ENCODE measurements at places on chromosomes 5 and 9.

GRCh38 chr9:124779368-124780059 is 2.6 kb downstream of the OLFML2A start:
- peak; percentile 82 for DNase-seq

DNA sequence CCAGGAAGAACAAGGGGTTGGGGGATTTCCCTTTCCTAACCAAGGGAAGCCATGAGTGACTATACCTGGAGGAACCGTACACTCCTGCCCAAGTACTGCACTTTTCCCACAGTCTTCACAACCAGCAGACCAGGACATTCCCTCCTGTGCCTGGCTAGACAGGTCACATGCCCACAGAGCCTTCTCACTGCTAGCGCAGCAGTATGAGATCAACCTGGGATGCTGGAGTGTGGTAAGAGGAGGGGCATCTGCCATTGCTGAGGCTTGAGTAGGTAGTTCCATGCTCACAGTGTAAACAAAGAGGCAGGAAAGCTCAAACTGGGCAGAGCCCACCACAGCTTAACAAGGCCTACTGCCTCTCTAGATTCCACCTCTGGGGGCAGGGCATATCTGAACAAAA is 35.9 kb downstream of the SAXO1 start:
- no peak for DNase-seq

DNA sequence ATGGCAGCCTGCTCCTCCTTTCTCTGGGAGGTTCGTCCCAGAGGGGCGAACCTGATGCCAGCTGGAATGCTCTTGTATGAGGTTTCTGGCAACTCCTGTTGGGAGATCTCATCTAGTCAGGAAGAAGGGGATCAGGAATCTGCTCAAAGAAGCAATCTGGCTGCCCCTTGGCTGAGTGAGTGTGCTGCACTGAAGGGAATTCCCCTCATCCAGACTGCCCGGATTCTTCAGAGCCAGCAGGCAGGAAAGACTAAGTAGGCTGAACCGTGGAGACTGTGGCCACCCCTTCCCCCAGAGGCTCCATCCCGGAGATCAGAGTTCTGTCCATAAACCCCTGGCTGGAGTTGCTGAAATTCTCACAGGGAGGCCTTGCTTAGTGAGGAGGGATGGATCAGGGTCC is 476.0 kb downstream of the CSNK1G3 start:
- DNase-seq: no peak

DNA sequence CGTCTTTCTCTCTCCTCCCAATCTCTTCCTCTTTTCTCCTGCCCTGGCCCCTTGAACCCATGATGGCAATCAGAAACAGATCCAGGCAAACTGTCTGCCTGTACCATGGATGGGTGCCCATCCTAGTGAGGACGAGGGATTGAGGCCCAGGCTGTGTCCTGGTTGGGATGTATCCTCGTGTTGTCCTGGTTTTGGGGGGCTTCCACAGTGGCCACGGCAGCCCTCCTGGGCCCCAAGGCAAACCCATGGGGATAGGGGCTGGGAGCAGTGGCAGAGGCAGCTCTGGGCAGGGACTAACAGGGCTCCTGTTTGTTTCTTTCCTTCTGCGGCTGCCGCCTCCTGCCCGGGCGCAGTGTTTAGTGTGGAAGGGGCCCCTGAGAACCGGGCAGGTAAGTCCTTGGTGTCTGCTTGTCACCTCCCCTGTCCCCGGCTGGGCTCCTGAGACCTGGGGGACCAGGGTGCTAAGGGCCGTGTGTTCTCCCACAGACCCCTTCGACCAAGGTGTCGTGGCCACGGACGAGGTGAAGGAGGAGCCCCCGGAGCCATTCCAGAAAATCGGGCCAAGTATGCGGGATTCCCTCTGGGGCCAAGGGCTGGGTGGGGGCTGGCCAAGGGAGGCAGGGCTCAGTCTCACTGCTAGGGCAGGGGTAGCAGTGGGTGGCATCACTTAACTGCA is 70.0 kb downstream of the AMBP start:
- no peak for DNase-seq

GRCh38 chr5:67243349-67243748 is 46.8 kb upstream of the CD180 start:
- no peak for DNase-seq

DNA sequence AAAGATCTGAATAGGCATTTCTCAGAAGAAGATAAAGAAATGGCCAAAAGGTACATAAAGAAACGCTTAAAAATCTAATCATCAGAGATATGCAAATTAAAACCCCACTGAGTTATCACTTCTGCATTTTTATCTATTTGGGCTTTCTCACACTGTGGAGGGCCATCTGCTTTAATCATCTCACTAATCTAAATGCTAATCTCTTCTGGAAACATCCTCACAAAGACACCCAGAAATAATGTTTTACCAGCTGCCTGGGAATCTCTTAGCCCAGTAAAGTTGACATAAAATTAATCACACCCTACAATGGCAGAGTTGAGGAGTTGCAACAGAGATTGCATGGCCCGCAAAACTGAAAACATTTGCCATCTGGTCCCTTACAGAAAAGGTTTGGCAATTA is 407.9 kb upstream of the CYLC2 start:
- DNase-seq: no peak

GRCh38 chr9:106772523-106773290 is 90.3 kb upstream of the ZNF462 start:
- DNase-seq: no peak

GRCh38 chr5:69512740-69513260 is 20.2 kb downstream of the OCLN start:
- DNase-seq: no peak

DNA sequence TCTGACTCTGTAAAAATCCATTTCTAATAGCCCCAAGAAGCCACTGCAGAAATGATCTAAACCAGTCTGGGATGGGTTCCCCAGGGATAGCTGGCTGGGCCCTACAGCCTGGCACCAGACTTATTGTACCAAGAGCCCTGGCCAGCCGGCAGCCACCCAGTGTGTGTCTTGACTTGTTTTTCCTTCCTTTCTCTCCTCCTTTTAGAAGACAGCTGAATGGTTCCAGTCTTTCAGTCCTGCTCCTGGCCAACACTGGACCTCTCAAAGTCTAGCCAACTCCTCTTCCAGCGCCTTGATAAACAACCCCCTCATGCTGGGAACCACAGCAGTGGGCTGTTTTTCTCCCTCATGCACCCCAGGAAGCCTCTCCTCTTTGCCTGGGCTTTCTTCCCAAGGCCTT is 34.1 kb downstream of the ATOX1 start:
- no peak for DNase-seq

GRCh38 chr5:91106842-91107511 is 276.1 kb downstream of the ARRDC3 start:
- DNase-seq: no peak

- DNase-seq: no peak
Measured at GRCh38 chr9:113261917-113262671, 13.3 kb downstream of the CDC26 start.

GRCh38 chr5:61783481-61783880 is 451.4 kb downstream of the ZSWIM6 start:
- no peak for DNase-seq

DNA sequence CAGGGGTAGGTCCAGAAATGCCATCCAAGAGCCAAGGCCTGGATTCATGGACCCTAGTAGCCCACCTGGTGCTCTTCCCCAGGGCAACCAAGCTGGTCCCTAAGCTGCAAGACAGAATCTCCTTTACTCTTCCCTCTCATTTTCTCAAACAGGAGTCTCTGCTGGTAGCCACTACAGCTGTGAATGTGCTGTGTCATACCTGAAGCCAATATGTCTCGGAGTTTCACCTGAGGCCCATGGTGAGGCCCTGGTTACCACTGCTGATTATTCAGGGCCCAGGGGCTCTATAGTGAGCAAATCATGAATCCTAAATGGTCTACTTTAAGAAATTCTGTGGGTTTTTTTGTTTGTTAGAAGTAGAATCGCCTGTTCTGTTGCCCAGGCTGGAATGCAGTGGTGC is 15.9 kb downstream of the CDK7 start:
- no peak for DNase-seq

GRCh38 chr5:60257596-60258271 is 364.2 kb upstream of the PDE4D start:
- peak; percentile 23 for DNase-seq

GRCh38 chr5:58628626-58629025 is 45.8 kb downstream of the RAB3C start:
- DNase-seq: no peak

DNA sequence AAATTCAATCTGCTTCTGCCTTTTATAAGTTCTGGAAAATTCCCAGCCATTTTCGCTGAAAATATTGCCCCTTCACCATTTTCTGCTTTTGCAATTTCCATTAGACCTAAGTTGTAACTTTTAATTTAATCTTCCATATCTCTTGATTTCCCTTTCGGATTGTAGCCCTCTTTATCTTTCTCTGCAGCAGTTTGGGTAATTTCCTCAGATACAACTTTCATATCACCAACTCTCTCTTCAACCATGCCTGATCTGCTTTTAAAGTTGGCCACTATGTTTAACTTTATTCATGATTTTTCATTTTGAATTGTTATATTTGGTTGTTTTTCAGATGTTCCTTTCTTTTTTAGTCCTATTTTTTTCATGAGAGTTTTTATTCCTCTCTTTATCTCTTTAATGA is 157.0 kb upstream of the VLDLR start:
- DNase-seq: no peak

- DNase-seq: no peak
Measured at GRCh38 chr5:125227333-125228095, 481.1 kb upstream of the ZNF608 start.

DNA sequence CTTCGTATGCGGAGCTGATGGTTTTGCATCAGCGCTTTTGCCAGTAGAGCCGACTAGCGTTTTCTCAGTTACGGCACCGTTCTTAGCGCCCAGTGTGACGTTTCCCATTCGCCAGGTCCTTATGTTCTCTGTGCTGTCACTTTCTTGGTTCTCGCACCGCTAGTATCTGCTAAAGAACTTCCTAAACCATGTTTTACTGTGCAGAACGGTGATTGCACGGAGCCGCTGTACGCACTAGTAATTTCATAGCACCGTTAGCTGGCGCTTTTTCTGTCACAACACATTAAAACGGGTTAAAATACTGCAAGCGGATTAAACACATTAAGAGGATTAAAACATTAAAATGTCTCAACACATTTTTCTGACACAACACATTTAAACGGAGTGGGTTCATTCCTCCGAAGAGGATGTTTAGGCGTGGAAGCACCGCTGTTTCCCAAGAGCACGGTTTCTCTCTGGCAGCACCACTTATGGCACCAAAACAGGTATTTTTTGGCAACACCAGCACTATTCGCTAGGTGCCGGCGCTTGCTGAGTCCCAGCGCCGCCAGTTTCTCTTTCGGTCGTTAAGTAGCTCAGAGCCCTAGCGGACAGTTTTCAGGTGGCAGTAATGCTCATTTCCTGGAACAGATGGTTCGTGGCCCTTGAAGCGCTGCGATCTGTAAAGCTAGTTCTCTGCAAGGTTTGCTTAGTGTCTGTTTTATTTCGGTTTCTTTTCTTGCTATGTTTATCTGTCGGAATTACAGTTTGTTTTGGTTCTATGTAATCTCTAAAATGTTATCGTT is 20.3 kb downstream of the ANXA2R start:
- peak; percentile 57 for DNase-seq

DNA sequence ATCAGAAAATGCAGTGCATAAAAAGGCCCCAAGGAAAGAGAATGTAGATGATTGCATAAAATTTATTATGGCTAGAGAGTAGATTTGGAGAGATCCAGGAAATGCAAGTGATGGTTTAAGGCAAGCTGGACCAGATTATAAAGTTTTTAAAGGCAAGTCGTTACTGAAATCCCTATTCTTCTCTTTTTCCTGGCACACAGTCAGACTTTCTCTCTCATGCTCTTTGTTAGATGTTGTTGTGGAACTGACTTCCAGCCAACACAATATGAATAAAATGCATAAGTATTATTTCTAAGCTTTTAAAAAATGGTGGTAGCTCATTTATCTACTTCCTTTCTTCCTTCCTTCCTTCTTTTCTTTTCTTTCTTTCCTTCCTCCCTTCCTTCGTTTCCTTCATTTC is 1085.4 kb upstream of the CDH6 start:
- DNase-seq: no peak

DNA sequence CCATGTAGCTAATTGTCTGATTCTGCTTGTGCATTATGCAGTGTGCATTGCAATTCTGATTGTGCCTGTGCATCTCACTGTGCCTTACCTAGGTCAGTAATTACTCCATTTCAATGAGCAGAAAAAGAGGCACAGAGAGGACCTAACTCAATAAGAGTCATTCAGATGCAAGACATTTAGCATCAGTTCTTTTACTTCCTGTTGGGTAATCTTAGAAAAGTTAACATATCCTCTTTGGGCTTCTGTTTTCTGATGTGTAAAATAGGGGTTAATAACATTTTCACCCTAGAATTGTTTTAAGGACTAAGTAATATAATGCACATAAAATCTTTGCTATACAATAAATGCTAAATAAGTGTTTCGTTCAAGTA is 7.0 kb upstream of the DCTN4 start:
- DNase-seq: no peak

- DNase-seq: no peak
Measured at GRCh38 chr5:135016861-135017290, 17.2 kb downstream of the PITX1 start.

GRCh38 chr9:116355153-116355921 is 201.7 kb downstream of the PAPPA start:
- DNase-seq: peak; percentile 84

DNA sequence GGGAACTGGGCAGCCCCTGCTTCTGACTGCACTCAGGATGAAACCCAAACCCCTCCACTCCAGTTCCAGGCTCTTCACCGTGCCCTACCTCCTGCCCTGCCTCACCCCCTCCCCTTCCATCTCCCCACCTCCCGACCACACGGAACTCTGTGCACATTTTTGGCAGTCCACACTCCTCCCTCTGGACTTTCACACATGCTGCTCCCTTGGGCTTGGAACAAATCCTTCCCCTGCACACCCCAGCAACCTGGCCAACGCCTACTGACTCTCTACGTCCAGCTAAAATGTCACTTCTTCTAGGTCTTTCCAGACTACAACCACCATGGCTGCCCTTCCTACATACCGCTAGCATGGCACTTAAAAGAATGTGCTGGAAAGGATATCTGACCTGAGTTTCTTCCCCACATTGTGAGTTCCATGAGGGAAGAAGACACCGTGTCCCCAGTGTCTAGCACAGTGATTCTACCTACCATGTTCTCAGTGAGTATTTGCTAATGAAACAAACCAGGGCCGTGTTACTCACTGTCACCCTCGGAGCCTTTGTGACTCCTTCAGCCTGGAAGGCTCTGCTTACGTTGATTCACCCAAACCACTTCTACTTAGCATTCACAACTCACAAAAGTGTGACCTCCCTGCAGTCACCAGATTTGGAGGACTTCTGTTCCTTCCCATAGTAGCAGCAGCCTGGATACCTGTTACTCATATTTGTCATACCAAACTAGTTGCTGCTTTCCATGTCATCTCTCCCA is 18.7 kb downstream of the RETREG1 start:
- DNase-seq: no peak

- DNase-seq: no peak
Measured at GRCh38 chr9:117528225-117528624, 113.4 kb upstream of the ASTN2 start.

- DNase-seq: peak; percentile 2
Measured at GRCh38 chr9:106333481-106333880, 529.5 kb upstream of the ZNF462 start.

GRCh38 chr9:14304259-14304658 is 9.7 kb downstream of the NFIB start:
- DNase-seq: no peak

- no peak for DNase-seq
Measured at GRCh38 chr5:761059-761771, 23.3 kb downstream of the ZDHHC11B start.

GRCh38 chr9:81118416-81118815 is 570.9 kb downstream of the TLE1 start:
- DNase-seq: no peak

- no peak for DNase-seq
Measured at GRCh38 chr5:140611020-140611521, 21.9 kb downstream of the CD14 start.
